ENCODE measurements at places on chromosomes 12 and 14.
A peak's percentile ranks its signal among the peaks of the same experiment; 100 is the strongest.

DNA sequence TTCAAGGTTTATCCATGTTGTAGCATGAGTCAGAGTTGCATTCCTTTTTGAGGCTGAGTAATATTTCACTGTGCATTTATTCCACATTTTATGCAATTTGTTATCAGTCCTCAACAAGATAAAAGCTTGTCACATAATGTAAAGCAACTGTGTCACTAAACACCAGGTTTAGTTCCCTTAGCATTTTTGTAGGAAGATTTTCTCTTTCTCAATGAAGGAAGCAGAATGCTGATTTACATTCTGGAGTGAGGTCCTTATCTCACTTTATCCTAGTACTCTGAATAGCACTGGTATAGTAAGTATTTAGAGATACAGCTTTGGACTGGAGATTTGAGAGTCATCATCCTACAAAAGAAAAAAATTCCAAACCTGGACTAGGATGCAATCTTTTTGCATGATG is 9.8 kb upstream of the EXD2 start:
- DNase-seq: no peak

DNA sequence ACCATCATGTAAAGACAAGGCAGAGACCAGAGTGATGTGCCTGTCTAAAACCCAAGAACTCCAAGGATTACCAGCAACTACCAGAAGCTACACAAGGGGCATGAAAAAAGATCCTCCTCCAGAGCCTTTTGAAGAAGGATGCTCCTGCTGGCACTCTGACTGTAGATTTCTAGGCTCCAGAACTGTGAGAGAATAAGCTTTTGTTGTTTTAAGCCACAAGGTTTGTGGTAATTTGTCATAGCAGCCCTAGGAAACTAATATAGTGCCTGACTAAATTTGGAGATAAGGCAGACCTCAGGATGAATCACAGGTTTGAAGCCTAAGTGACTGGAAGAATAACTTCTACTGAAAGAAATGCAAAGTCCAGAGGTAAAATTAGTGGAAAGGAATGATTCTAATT is 132.9 kb downstream of the CEP83 start:
- DNase-seq: no peak

- no peak for DNase-seq
These were observed 43.0 kb downstream of the SERPINA3 start for GRCh38 chr14:94655169-94655710.

GRCh38 chr12:19739195-19739776 is 300.0 kb downstream of the AEBP2 start:
- peak; percentile 4 for DNase-seq

GRCh38 chr14:45968037-45968436 is 683.5 kb downstream of the RPL10L start:
- no peak for DNase-seq

- no peak for DNase-seq
These were observed 66.6 kb downstream of the GALNT8 start for GRCh38 chr12:4786795-4787194.

DNA sequence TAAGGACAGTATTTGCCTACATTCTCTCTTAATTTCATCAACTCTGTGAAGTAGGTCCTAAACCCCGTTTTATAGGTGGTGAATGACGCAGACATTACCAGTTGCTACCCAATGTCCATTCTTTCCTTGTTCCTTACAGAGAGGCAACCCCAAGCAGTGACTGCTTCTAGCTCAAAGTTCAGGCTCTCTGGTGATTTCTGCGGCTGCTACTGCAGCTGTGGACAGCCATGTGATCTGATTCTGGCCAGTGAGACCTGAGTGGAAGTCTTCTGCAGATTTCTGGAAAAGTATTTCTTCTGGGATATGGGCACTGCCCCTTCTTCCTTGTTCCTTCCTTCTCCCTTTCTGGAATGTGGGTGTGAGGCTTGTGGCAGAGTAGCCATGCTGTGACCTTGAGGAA is 82.9 kb downstream of the ARF6 start:
- DNase-seq: no peak

GRCh38 chr14:35375558-35376025 is 29.0 kb downstream of the NFKBIA start:
- DNase-seq: no peak

- no peak for DNase-seq
These were observed 42.9 kb upstream of the ANKS1B start for GRCh38 chr12:100027671-100028070.

GRCh38 chr12:81888106-81888740 is 129.1 kb upstream of the PPFIA2 start:
- no peak for DNase-seq

Measured in thymus (tissue), 14 donors.